Endothelial cell (in vitro differentiated cells): ENCODE measurements at places on chromosomes 1 and 21. TPM values are rescaled to one million over a fixed set of nuclear protein-coding genes. Genes with fewer than 3 reads are reported as not detected.

The WNT3A gene
- not detected for total RNA-seq

The INSRR gene
- total RNA-seq: not detected

The ABCG1 gene
- 48.9 TPM for total RNA-seq

The AGTRAP gene
- 25.1 TPM for total RNA-seq

The TTC24 gene
- total RNA-seq: not detected

The USP16 gene
- 15.4 TPM for total RNA-seq

The GBP1 gene
- 9.9 TPM for total RNA-seq

The PADI2 gene
- total RNA-seq: 0.28 TPM

The VSIG8 gene
- not detected for total RNA-seq

The CACNA1S gene
- 0.08 TPM for total RNA-seq

The SH2D5 gene
- 0.26 TPM for total RNA-seq

The CLDN14 gene
- not detected for total RNA-seq

The AGT gene
- total RNA-seq: not detected

The ADAM30 gene
- not detected for total RNA-seq

The CENPL gene
- total RNA-seq: 6.6 TPM

The CDK18 gene
- total RNA-seq: 12.4 TPM

The ANGEL2 gene
- 32.4 TPM for total RNA-seq
